ENCODE measurements at places on chromosomes 7 and 10. TPM values are rescaled to one million over a fixed set of nuclear protein-coding genes. Genes with fewer than 3 reads are reported as not detected.

Gene EMX2
- total RNA-seq: not detected

Gene CCDC3
- total RNA-seq: 2.8 TPM

DNA sequence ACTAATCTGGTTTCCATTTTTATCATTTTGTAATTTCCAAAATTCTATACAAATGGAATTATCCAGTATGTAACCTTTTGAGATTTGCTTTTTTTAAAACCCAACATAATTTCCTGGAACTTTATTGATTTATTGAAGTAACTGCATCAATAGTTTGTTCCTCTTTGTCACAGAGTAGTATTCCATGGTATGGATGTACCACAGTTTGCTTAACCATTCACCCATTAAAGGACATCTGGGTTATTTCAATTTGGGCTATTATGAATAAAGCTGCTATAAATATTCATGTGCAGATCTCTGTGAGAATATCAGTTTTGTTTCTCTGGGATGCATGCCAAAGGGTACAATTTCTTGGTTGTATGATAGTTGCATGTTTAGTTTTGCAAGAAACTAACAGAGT, 2.9 kb downstream of the GPNMB start:
- no peaks in the 10 kb centered on the region for H3K27me3 ChIP-seq
- no peaks in the 10 kb centered on the region for H3K36me3 ChIP-seq
- no peaks in the 10 kb centered on the region for H3K4me1 ChIP-seq
- no peak overlapping the region for H3K27ac ChIP-seq
- H3K4me3 ChIP-seq: no peak overlapping the region

DNA sequence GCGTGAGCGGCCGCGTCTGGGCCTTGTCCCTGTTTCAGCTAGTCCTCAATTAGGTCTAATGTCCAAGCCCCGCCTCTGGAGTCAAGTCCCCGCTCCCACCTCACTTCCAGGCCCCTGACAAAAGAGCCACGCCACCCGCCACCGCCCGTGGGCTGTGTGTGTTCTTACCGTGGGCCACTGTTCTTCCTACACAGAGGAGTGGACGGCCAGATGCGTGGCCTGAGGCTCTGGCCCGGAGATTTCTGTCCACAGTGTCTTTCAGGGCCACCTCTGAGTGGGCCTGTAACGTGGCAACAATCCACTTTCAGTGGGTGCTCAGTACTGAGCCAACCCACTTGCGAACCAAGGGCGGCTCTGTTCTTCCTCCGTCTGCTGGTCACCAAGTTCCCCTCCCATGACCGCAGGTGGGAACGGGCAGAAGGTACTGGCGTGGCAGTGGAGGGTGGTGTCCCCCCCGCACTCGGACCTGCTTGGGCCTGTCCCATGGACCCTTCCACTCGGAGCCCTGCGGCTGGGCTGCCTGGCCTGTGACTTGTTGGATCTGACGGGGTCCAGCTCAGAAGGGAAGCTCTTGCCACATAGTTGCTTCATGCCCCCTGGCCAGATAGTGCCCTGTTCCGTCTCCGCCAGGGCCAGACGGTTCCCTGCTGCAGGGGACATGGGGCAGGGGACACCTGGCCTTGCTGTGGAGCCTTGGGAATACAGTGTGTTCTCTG, 15.0 kb upstream of the ZFAND2A start:
- no peaks in the 10 kb centered on the region for H3K27me3 ChIP-seq
- peaks cover 9% of the 10 kb centered on the region for H3K4me1 ChIP-seq
- no peak overlapping the region for H3K4me3 ChIP-seq
- no peak overlapping the region for H3K27ac ChIP-seq

Gene SUN3
- total RNA-seq: not detected

Gene MKX
- 0.28 TPM for total RNA-seq

GRCh38 chr10:73950155-73950948, 39.4 kb downstream of the PLAU start:
- no peaks in the 10 kb centered on the region for H3K4me1 ChIP-seq
- H3K27ac ChIP-seq: no peak overlapping the region
- no peak for DNase-seq
- H3K27me3 ChIP-seq: no peaks in the 10 kb centered on the region
- no peak overlapping the region for H3K4me3 ChIP-seq

Gene STOX1
- 4.9 TPM for total RNA-seq

Gene ADD3
- total RNA-seq: 236 TPM

All from Peyer's patch (tissue), 4 donors.